ENCODE measurements at places on chromosomes 16 and 17.

DNA sequence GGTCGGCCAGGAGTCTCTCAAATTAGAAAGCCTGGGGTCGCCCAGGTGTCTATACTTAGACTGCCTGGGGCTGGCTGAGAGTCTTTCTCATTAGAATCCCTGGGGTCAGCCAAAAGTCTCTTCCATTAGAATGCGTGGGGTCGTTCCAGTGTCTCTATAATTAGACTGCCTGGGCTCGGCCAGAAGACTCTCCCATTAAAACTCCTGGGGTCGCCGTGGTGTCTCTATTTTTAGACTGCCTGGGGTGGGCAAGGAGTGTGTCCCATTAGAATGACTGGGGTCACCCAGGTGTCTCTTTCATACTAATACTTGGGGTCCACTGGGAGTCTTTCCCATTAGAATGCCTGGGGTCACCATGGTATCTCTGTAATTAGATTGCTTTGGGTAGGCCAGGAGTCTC, 2227.7 kb downstream of the TP53TG3F start:
- no peak for DNase-seq

GRCh38 chr17:77723071-77723908, 235.2 kb upstream of the TNRC6C start:
- DNase-seq: no peak

DNA sequence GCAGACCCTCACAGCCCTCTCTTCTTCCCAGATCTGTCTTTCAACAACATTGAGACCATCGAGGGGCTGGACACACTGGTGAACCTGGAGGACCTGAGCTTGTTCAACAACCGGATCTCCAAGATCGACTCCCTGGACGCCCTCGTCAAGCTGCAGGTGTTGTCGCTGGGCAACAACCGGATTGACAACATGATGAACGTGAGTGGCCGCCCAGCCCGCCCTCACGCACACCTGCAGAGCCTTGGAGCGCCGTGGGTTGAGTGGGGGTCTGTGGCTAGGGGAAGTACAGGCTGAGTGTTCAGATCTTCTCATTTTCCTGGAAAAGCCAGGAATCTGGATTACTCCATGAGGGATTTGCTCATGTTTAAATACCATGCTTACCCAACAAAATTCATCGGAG, 15.2 kb downstream of the DRC3 start:
- DNase-seq: peak; percentile 51

DNA sequence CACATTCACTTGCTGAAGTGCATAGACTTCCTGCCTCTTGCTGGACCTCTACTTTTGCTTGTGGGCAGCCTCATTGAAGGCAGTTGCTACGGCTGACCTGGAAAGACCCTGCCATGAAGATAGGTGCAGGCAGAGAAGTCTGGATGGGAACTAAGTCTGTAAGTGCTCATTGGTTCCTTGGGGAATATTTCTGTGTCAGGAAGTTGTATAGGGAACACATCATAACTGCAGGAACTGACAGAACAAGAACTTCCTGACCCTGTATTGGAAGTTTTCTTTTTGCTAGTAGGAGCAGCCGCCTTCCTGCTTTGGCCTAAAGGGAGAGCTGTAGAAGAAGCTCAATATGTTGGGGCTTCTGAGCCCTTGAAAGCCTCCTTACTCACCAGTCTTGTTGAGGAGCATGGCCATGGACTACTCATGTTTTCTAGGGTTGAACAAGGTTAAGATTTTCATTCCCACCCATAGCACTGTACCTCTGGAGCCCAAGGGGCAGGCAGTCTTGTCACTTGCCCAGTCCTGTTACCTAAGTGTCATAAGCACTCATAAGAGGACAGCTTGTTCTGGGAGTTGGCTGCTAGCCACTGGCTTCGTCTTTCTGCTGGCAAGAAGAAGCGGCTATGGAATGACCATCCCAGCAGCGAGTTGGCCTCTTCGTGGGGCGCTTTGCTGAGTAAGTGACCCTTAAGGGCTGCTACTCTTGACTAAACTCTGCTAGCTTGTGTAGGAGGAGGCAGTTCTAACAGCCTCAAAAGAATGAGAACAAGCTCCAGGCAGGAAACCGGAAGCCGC, 7.2 kb downstream of the UBFD1 start:
- no peak for DNase-seq

DNA sequence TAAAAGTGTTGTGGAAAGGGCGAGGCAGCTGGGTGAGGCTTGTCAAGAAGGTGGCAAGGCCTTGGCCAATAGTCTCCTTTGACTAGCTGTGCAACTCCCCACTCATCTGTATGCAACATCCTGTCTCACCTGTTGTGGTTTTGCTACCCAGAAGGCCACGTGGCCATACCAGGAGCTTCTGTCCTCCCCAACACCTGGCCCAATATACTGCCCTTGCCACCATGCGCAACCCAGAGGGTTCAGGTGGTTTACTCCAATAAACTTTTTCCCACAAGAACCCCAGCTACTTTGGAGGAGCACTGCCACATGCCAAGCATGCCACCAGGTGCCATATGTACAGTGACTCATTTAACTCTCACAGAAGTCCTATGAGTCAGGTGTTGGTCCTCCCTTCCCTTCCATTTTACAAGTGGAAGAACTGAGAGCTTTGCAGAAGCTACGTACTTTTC, 10.2 kb downstream of the MYO19 start:
- no peak for DNase-seq
